Ovary (tissue), 10 donors: ENCODE measurements at places on chromosomes 2 and 18. TPM values are rescaled to one million over a fixed set of nuclear protein-coding genes. Genes with fewer than 3 reads are reported as not detected.

DNA sequence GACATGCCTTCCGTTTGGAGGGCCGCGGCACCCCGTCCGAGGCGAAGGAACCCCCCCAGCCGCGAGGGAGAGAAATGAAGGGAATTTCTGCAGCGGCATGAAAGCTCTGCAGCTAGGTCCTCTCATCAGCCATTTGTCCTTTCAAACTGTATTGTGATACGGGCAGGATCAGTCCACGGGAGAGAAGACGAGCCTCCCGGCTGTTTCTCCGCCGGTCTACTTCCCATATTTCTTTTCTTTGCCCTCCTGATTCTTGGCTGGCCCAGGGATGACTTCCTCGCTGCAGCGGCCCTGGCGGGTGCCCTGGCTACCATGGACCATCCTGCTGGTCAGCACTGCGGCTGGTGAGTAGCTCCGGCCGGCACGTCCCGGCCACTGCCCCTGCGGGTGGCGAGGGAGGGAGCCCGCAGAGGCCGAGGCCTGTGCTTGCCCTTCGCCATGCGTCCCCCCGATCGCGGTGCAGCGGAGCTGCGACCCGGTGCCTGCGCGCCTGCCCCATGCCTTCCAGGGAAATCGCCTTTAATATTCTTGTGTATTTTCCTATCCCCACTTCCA is 1.2 kb downstream of the BMPR2 start:
- no peaks in the 10 kb centered on the region for H3K27me3 ChIP-seq
- no peaks in the 10 kb centered on the region for H3K36me3 ChIP-seq
- peaks cover 6% of the 10 kb centered on the region for H3K4me1 ChIP-seq
- H3K4me3 ChIP-seq = peak overlapping the region; percentile 63
- peak overlapping the region; percentile 98 for H3K27ac ChIP-seq
- peak; percentile 53 for DNase-seq

- H3K4me1 ChIP-seq = no peaks in the 10 kb centered on the region
- no peaks in the 10 kb centered on the region for H3K36me3 ChIP-seq
- no peak for DNase-seq
- H3K27ac ChIP-seq = no peak overlapping the region
- no peak overlapping the region for H3K4me3 ChIP-seq
Observed at GRCh38 chr18:78875016-78875777, 104.4 kb upstream of the SALL3 start.

GRCh38 chr18:48814490-48815178 is 136.1 kb downstream of the SMAD7 start:
- H3K4me3 ChIP-seq = no peak overlapping the region
- DNase-seq = peak; percentile 1
- H3K27me3 ChIP-seq = no peaks in the 10 kb centered on the region
- H3K36me3 ChIP-seq = no peaks in the 10 kb centered on the region

- no peak for DNase-seq
- H3K27me3 ChIP-seq = no peaks in the 10 kb centered on the region
- no peaks in the 10 kb centered on the region for H3K36me3 ChIP-seq
Observed at GRCh38 chr2:127611076-127611925, 34.7 kb upstream of the GPR17 start.

GRCh38 chr2:135798762-135799161 is 38.2 kb downstream of the LCT start:
- H3K4me3 ChIP-seq = no peak overlapping the region
- H3K27me3 ChIP-seq = no peaks in the 10 kb centered on the region
- DNase-seq = no peak
- no peaks in the 10 kb centered on the region for H3K4me1 ChIP-seq

DNA sequence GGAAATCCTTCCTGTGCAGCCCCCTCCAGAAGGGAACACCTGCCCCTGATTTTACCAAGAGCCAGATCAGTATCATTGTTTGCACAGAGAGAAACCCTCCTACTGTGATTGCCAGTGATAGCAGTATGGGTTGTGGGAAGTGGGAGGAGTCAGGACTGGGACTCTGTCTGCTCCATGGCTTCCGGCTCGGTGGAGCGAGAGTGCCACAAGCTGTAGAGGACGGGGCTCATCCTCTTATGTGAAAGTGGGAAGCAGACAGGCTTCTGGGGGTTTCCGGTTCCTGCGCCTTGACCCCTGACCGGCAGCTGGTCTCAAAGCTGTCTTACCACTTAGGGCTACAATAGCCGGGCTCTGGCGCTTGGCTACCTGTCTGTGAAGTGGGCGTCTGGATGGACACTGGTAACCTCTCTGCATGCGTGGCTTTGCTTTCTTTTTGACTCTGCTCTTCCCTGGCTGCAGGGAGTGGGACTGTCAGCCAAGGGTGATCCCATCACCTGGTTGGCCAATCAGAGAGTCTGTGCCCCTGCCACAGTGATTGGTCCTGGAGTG is 79.7 kb downstream of the BCL2L11 start:
- H3K4me3 ChIP-seq = no peak overlapping the region
- H3K27me3 ChIP-seq = no peaks in the 10 kb centered on the region
- no peaks in the 10 kb centered on the region for H3K36me3 ChIP-seq

DNA sequence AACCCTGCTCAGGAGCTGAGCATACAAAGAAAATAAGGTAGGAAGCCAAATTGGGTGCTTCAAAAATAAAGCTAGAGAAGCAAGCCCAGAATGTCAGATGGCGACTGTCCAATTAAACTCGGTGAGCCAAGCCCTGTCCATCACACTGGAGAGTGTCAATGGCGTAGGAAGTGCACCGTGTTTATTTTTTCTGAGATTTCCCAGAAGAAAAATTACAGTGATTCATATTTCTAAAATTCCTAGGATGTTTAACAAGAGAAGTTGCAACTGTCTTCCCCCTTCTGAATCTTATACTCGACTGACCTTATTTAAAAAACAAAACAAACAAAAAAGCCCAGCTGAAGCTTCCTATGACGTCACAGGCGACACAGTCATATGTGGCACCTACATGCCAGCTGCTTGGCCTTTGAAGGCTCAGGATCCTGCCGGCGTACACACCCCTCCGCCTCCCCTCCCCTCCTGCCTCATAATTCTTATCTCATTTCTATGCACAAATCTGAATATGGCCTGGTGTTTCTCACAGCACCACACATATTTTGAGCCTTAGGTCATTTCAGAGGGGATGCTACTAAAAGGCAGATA is 60.8 kb downstream of the MBP start:
- peak; percentile 45 for DNase-seq
- H3K36me3 ChIP-seq = no peaks in the 10 kb centered on the region
- peaks cover 17% of the 10 kb centered on the region for H3K4me1 ChIP-seq
- no peak overlapping the region for H3K4me3 ChIP-seq

GRCh38 chr2:24107-24506 is 22.2 kb downstream of the FAM110C start:
- peaks cover 2% of the 10 kb centered on the region for H3K4me1 ChIP-seq
- DNase-seq = no peak
- no peaks in the 10 kb centered on the region for H3K36me3 ChIP-seq
- no peak overlapping the region for H3K27ac ChIP-seq
- no peaks in the 10 kb centered on the region for H3K27me3 ChIP-seq

GRCh38 chr2:230043461-230043860 is 25.3 kb downstream of the SLC16A14 start:
- H3K4me3 ChIP-seq = no peak overlapping the region
- no peaks in the 10 kb centered on the region for H3K4me1 ChIP-seq
- no peaks in the 10 kb centered on the region for H3K27me3 ChIP-seq
- DNase-seq = no peak

- no peaks in the 10 kb centered on the region for H3K36me3 ChIP-seq
- H3K27me3 ChIP-seq = no peaks in the 10 kb centered on the region
- no peak for DNase-seq
Observed at GRCh38 chr2:55147041-55147440, 85.1 kb downstream of the CLHC1 start.

DNA sequence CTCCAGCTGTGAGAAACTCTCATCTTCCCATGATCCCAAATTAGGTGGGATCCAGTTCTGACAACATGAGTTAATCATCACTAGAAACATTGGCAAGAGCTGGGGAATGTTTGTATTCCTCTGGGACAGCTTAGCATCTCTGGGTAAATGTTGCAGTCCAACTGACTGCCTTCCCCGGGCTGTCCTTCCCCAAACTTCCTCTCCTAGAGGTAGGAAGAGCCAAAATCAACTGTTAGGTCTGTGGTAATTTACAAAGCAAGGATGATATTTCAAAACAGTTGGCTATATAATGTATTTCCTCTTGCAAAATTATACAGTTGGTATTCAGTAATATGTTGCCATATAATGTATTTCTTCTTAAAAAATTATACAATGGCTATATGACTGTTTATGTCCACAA is 148.5 kb downstream of the MGAT5 start:
- DNase-seq = no peak
- no peak overlapping the region for H3K27ac ChIP-seq
- peaks cover 3% of the 10 kb centered on the region for H3K4me1 ChIP-seq
- no peaks in the 10 kb centered on the region for H3K36me3 ChIP-seq
- no peak overlapping the region for H3K4me3 ChIP-seq

- no peak overlapping the region for H3K4me3 ChIP-seq
- H3K36me3 ChIP-seq = no peaks in the 10 kb centered on the region
- no peak overlapping the region for H3K27ac ChIP-seq
Observed at GRCh38 chr2:237298151-237299118, 115.5 kb downstream of the COL6A3 start.

GRCh38 chr2:97951155-97951680 is 44.5 kb downstream of the TMEM131 start:
- H3K4me3 ChIP-seq = no peak overlapping the region
- H3K27ac ChIP-seq = no peak overlapping the region
- H3K4me1 ChIP-seq = peaks cover 5% of the 10 kb centered on the region
- no peaks in the 10 kb centered on the region for H3K27me3 ChIP-seq
- no peaks in the 10 kb centered on the region for H3K36me3 ChIP-seq

- no peak overlapping the region for H3K4me3 ChIP-seq
- no peaks in the 10 kb centered on the region for H3K36me3 ChIP-seq
- no peaks in the 10 kb centered on the region for H3K4me1 ChIP-seq
- H3K27me3 ChIP-seq = no peaks in the 10 kb centered on the region
- DNase-seq = no peak
Observed at GRCh38 chr2:215994911-215995310, 18.4 kb downstream of the MREG start.

IL36B gene
- polyA plus RNA-seq = not detected

CRYGC gene
- polyA plus RNA-seq = not detected

DLX2 gene
- polyA plus RNA-seq = not detected

SNRPD1 gene
- 15.6 TPM for polyA plus RNA-seq

SLC1A4 gene
- polyA plus RNA-seq = 21.3 TPM

HOXD13 gene
- polyA plus RNA-seq = not detected

WDFY1 gene
- 35.7 TPM for polyA plus RNA-seq
